ENCODE measurements at places on chromosomes 1 and 21. TPM values are rescaled to one million over a fixed set of nuclear protein-coding genes. Genes with fewer than 3 reads are reported as not detected.

DNA sequence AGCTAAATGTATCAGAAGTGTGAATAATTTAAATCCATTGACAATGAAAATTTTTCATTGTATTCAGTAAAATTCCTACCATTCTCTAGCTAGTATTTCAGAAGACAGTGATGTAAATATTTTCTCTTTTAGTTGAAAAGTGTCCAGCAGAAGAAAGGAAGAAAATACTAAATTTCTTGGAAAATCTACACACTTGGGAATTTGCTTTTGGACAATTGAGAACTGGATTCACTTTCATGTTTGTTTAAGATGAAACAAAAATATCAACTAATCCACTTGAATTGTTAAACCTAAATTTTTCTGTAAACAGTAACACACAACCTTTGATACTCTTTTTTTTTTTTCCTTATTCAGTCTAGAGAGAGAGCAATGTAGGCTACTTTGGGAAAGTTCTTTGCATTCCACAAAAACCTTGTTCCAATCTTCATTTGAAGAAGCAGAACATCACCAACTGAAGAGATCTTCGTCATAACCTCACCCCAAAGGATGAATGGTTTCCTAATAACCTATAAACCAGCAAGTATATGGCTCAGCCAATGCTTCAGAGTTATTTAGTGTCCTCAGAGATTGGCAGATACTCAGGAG lies 155.1 kb upstream of the GORAB start:
- DNase-seq = no peak

DNA sequence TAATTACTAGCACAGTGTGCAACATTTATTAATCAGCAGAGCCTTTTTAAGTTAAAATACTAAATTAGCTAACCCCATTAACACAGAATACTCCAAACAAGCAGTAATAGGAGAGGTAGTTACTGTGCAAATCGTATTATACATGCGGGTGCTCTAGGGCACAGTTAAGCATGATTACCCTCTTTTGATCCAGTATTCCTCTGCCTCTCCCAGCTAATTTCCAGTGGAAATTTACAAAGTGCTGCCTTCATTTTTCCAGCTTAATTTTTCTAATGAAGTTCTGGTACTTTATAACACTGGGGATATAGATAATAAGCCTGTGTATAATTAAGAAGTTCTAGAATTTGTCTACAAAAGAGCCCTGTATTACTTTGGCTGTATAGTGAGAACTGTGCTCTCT lies 159.9 kb downstream of the SPATA17 start:
- no peak for DNase-seq

- no peak for DNase-seq
These were observed 35.8 kb downstream of the ATF6 start for GRCh38 chr1:161801955-161802354.

DNA sequence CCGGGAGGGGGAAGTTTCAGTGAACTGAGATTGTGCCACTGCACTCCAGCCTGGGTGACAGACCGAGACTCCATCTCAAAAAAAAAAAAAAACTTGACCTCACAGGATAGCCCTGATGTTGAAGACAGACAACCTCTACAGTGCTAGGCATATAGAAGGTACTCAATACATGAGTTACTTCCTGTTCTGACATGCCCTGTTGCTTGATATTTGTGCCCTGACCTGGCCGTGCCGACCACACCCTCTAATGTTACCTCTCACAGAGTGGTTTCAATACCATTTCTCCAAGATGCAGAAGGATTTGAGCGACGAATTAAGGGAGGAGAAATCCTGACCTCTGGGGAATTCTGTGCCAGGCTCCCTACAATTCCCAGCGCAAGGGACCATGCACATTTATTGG lies 5.2 kb downstream of the PTAFR start:
- no peak for DNase-seq

DNA sequence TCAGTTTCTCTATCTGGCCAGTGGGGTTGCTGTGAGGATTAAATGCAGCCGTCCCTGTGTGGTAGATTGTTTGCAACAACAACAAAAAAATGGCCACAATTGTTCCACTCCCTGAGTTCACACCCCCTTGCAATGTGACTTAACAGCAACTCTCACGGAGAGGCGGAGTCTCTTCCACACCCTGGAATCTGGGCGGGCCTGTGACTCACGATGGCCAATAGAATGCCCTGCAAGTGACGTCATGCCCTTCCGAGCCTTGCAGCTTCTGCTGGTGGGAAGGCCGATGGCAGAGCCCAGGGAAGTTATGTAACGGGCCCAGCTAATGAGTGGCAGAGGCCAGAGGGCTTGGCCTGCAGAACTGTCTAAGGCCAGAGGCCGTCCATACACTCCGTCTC lies 87.9 kb downstream of the RIPK4 start:
- DNase-seq = peak; percentile 97

- no peak for DNase-seq
These were observed 157.3 kb upstream of the VAMP3 start for GRCh38 chr1:7613851-7614205.

- DNase-seq = no peak
These were observed 2.7 kb upstream of the YBX1 start for GRCh38 chr1:42679364-42679983.

DNA sequence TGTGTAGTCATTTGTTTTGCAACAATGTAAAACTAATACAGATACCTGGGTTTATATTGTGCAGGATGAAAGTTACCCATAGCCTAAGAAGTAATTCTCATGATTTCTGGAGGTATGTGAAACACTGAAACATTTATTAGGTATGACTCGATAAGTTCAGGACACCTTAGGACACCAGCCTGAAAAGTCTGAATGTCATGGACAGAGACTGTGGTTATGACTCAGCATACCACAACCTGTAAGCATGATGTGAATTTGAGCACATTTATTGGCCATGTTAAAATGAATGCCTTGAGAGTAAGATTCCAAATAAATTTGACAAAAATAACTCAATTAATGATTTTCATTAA lies 1471.7 kb upstream of the B3GALT2 start:
- peak; percentile 21 for DNase-seq

- DNase-seq = no peak
These were observed 50.3 kb upstream of the SCYL3 start for GRCh38 chr1:169943963-169944526.

GRCh38 chr1:196858811-196859210 lies 29.0 kb upstream of the CFHR4 start:
- DNase-seq = no peak

DNA sequence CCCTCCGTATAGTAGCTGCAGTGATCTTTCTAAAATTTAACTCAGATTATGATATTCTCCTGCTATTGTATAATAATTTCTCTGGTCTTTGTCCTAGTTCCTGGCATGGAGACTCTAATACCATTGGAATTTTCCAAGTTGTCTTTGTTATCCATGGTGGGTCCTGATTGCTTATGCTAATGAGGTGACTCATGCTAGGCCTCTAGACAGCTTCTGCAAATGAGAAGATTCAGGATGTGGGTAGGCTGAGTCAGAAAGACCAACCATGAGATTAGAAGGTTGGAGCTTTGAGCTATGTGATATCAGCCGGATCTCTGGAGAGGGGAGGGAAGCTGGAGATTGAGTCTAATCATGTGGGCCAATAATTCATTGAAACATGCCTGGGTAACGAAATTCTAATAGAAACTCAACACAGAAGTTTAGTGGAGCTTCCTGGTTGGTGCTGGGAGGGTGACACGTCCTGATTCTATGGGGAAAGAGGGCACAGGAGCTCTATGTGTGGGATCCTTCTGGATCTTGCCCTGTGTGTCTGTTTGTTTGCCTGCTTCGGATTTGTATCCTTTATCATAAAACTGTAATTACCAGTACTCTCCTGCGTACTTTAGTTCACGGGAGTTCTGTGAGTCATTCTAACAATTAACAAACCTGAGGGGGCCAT lies 73.2 kb upstream of the CNIH3 start:
- peak; percentile 44 for DNase-seq

DNA sequence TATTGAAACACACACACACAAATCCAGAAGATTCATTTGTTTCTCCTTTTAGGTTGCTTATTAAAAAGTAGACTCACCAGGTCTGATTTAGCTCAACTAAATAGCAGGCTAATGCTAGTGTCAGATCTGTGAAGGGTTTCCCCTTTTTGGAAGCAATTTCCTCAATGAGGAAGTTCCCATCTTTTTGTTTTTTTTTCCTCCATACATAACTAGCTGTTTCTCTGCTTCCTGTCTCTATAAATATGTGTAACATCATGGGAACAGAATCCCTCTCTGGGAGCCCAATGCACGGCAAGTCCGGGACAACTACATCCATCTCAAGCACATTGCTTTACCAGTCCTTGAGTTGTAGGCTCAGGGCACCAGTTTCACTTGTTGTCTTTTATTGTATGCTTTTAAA lies 1421.1 kb downstream of the PLA2G4A start:
- no peak for DNase-seq

DNA sequence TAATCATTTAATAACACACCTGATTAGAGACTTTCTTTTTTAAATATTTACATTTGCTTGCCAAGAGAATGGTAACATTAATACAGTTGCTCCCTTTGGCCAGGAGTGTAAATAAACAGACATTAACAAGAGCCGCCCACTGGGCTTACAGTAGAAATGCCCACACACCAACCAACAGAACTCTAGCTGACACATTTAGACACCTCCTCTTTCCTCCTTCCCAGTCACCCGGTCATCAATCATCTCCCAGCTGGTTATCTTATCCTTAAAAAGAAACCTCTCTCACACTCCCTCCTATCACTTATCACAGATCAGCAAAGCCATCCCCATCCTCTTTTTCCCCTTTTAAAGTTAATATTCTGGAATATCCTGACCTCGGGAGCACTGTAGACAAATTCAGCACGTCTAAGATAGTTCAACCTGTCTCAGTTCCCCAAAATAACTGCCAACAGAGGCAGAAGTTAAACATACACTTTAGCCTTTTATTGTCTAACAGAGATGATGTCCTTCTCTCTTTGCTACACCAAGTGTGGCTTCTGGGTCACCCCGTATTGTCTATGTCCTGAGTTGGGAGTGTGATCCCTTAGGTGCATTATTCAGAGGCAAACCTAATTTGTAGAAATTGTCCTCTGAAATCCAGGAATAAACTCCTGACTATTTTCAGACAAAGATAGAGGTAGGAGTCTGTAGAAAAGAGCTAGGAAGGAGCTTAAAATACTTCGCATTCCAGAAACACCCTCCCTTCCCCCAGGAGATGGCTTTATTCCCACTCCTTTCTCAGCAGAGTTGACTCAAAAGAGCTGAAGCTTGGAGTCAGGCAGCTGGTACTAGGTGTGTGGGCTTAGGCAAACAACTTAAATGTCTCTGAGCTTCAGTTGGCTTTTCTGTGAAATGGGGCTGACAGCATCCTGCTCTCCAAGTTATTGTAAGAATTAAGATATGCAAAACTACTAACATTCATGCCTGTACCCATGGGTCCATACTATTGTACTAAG lies 8.8 kb downstream of the MYCL start:
- DNase-seq = peak; percentile 49

DNA sequence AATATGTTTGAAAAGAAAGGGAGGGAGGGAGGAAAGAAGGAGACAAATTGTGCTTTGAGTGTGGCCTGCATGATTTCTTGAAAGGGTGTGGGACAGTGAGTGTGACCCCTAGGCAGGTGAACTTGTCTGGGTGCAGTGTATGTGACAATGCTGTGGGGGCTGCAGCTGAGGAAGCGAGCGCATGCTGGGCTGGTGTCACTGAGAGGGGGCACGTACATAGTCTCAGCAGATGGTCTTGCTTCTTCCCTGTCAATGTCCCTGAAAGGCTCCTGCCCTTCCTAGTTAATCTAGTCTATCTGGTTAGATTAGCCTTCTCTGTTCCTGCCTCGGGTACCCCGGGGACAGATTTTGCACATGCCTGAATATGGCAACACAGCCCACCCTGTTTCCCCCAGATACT lies 9.8 kb downstream of the FAAH start:
- no peak for DNase-seq

DNA sequence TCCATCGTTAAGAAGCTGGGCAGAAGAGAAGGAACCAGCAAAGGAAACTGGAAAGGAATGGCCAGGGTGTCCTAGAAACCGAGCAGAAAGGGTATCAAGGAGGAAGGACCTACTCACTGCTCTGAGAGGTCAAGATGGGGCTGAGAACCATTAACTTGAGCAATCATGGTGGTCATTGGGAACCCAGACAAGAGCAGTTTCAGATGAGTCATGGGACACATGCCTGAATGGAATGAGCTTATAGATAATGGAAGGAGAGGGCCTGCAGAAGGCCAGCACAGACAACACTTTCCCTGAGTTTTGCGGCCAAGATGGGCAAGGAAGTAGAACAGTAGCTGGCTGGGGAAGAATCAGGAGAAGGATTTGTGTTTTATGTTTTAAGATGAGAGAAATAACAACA lies 383.2 kb downstream of the KIF26B start:
- DNase-seq = no peak

DNA sequence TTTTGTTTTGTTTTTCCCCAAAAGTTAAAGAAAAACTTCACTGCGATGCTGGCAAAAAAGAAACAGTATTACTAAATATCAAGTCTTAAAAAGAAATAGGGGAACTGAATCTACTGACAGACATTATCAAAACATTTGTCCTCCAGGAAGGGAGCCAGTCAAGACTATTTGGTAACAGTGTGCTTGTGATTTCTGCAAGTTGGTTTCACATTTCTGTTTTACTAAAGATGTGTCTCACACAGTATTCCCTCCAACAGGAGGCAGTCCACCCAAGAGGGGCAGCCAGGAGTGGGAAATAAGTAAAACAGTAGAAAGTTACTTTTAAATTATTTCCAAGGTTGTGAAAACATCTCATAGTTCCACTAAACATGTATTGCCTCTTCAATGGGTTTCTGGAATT lies 74.4 kb upstream of the SDC3 start:
- DNase-seq = no peak

The SLC22A15 gene
- total RNA-seq = not detected

The ACOT11 gene
- total RNA-seq = 23.4 TPM

The SMPDL3B gene
- 16.2 TPM for total RNA-seq

The SYTL1 gene
- total RNA-seq = 17.1 TPM

The TMPRSS3 gene
- 0.05 TPM for total RNA-seq

The WNT9A gene
- total RNA-seq = not detected

The PLEKHN1 gene
- total RNA-seq = 2.4 TPM

The LCE1D gene
- not detected for total RNA-seq

The FCRL6 gene
- not detected for total RNA-seq

The WDR64 gene
- not detected for total RNA-seq

The CR1 gene
- not detected for total RNA-seq

All from HT-29 (cell line).